ENCODE measurements at places on chromosomes 11 and 22. TPM values are rescaled to one million over a fixed set of nuclear protein-coding genes. Genes with fewer than 3 reads are reported as not detected.

Gene IL17RA
- 38.8 TPM for total RNA-seq

Gene CRYBA4
- total RNA-seq = not detected

Gene C11orf58
- total RNA-seq = 142 TPM

Gene FXYD2
- 4.3 TPM for total RNA-seq

Gene TRPM5
- total RNA-seq = 0.07 TPM

Gene FOXRED2
- total RNA-seq = 4.2 TPM

Gene MAP6
- 0.30 TPM for total RNA-seq

GRCh38 chr11:65445604-65446445 lies 23.2 kb downstream of the NEAT1 start:
- no peaks in the 10 kb centered on the region for H3K27me3 ChIP-seq
- H3K36me3 ChIP-seq = peaks cover 29% of the 10 kb centered on the region
- H3K27ac ChIP-seq = no peak overlapping the region
- DNase-seq = no peak

GRCh38 chr22:46504584-46504983 lies 32.8 kb downstream of the CELSR1 start:
- H3K4me1 ChIP-seq = no peaks in the 10 kb centered on the region
- no peaks in the 10 kb centered on the region for H3K27me3 ChIP-seq
- no peak overlapping the region for H3K4me3 ChIP-seq

GRCh38 chr22:50339945-50340879 lies 2.9 kb upstream of the PPP6R2 start:
- H3K4me3 ChIP-seq = no peak overlapping the region
- no peaks in the 10 kb centered on the region for H3K27me3 ChIP-seq
- DNase-seq = no peak
- H3K4me1 ChIP-seq = peaks cover 19% of the 10 kb centered on the region
- no peaks in the 10 kb centered on the region for H3K36me3 ChIP-seq
- H3K27ac ChIP-seq = no peak overlapping the region

DNA sequence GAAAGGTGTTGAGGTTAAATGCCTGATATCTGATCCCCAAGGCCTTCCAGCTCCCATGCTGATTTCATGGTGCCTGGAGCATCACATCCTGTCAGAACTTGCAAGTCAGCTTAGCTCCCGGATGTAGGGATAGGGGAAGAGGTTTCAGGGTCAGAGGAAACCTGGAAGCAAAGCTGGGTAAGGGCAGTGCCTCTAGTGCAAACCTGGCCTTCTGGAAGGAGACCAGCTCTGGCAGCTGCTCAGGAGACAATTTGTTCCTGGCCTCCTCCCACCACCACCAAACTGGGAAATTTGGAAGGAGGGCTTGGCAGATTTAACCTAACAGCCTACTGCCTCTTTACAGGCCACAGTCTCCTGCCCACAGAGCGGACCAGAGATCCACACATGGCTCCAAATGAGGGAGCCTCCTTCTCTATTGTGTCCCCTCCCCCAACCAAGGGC lies 9.2 kb upstream of the TSKU start:
- no peak for DNase-seq
- H3K27ac ChIP-seq = no peak overlapping the region
- H3K36me3 ChIP-seq = no peaks in the 10 kb centered on the region
- no peak overlapping the region for H3K4me3 ChIP-seq
- no peaks in the 10 kb centered on the region for H3K27me3 ChIP-seq

DNA sequence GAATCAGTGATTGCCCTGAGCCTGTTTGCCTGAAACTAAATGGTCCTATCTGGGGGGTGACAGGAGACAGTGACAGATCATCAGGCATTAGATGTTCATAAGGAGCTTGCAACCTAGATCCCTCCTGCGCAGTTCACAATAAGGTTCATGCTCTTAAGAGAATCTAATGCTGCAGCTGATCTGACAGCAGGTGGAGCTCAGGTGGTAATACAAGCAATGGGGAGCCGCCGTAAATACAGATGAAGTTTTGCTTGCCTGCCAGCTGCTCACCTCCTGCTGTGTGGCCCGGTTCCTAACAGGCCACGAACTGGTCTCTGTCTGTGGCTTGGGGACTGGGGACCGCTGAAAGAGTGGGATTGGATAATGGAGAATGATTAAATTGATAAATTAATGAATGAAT lies 14.0 kb downstream of the NOX4 start:
- no peak for DNase-seq
- H3K4me3 ChIP-seq = no peak overlapping the region
- H3K27me3 ChIP-seq = no peaks in the 10 kb centered on the region
- no peak overlapping the region for H3K27ac ChIP-seq
- no peaks in the 10 kb centered on the region for H3K4me1 ChIP-seq

DNA sequence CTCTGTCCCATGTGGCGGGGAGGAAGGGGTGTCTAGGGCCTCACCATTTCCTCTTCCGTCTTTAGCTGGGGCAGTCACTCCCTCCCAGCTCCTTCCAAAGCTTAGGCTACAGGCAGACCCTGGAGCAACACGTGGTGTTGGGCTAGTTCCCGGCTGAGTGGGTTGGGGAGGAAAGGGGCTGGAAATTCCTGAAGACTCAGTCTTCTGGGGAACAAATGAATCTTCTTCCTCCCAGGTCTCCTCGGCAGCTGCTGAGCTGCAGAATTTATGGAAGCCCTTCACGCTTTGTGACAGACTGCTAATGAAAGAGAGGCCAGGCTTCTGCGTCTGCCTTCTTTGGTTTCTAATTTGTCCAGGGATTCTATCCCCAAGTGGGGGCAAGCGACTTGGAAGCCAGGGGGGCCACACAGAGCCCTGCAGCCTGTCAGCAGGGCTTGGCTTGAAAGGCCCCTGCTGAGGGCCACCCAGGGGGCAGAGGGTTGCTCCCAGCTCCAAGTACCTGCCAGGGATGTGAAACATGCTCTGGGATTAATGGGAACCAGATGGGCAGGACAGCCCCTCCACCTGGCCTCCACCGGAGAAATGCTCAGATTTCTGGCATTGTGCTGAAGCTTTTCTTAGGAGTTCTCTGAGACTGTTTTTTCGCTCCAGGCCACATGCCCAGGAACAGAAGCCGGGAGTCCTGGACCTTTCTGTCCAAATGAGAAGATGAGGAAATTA lies 123.1 kb downstream of the PKNOX2 start:
- no peaks in the 10 kb centered on the region for H3K4me1 ChIP-seq
- H3K36me3 ChIP-seq = no peaks in the 10 kb centered on the region
- peaks cover 35% of the 10 kb centered on the region for H3K27me3 ChIP-seq
- no peak for DNase-seq
- H3K27ac ChIP-seq = no peak overlapping the region

DNA sequence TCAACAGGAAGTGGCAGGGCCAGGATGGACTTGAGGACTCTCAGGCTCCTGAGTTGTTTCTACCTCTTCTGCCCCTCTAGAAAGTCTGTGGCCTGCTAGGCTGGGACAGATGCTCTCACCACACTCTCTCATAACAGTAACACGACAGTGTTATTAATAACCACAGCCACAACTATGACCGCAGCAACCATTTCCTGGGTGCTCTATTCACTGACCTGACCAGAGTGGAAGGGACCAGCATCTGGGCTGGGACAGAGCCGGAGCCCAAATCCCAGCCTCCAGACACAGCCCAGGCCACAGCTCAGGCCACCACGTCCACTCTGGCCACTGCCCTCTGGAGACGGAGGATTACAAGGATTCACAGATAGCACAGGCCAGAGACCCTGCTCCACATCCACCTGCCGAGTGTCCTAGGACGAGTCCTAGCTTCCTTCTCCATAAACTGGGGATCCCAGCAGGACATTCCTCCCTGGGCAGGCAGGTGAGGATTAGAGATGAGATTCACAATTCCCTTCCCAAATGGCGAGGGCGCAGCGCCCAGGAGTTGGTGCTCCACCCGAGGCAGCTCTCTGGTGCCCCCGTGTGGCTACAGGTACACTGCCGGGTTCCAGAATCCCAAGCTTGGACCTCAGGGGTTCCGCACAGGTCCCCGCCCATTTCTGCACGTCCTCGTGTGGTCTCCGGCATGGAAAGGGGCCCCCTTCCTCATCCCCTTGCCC lies 7.1 kb downstream of the PNPLA5 start:
- H3K4me3 ChIP-seq = no peak overlapping the region
- H3K27me3 ChIP-seq = peaks cover 76% of the 10 kb centered on the region
- DNase-seq = no peak

DNA sequence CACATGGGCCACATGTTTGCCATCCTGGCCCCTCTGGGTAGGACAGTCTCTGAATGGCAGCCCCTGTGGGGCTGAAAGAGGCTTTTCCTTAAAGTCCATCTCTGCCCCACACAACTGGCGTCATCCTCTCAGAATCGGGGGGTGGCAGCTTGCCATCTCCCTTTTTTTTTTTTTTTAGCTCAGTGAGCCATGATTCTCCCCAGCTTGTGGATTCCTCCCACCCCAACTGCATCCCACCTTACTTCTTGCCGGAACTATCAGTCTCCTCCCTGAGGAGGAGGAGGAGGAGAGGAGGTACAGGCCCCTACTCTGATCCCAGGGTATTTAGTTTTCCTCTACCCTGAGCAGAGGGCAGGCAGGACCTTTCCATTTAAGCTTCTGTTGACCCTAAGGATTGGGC lies 3.4 kb downstream of the DGKZ start:
- peaks cover 31% of the 10 kb centered on the region for H3K36me3 ChIP-seq
- peak overlapping the region; percentile 6 for H3K4me3 ChIP-seq

DNA sequence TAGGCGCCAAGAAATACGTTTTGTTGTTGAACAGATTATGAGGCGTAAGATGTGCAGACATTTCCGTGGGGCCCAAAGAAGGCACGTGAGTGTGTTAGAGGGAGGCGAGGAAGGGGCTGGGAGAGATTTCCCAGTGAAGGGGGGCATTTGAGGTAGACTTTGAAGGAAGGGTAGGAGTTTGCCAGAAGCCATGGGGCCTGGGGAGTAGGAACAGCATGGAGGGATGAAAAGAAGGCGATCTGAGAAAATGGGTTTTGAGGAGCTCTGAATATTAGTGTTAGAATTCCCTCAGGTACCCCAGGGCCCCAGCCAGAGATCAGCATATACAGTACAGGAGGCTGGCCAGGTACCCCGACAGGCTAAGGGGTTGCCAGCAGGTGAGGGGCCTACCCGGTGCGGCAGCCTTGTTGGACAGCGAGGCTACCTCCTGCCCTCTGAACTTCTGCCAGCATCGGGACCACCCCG lies 414 bp upstream of the MIEF1 start:
- H3K36me3 ChIP-seq = peaks cover 28% of the 10 kb centered on the region
- DNase-seq = no peak
- H3K4me1 ChIP-seq = peaks cover 10% of the 10 kb centered on the region
- H3K27ac ChIP-seq = peak overlapping the region; percentile 63

DNA sequence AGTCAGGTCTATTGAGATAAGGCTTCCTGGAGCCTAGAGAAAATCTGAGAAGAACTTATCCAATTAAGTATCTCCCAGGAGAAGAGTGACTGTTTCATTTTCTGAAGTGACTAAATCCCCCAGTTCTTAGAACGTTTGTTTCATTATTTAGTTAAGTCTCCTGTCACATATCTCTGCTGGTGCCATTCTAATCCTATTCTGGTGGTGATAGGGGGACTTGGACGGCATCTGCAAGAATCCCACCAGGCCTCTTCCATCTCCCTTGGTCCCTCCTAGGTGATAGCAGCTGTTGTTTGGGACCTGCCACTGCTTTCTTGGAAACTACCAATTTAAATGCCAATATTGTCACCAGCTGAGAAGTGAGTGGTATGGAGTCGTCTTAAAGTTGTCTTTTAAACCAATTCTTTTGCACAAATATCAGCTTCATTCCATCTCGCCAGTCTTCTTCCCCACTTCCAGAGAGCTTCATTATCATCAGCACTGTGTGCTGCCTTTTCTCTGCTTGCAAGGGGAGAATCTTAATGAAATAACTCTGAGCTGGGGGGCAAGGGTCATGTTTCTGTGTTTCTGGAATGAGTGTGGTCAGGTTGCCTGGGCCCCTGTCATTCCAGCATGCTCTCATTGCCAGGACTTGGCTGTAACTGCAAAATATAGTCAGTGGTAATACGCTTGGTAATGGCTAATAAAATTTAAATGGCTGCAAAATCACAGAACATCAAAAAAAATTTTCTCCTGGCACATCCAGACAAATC lies 104.8 kb downstream of the LDLRAD3 start:
- H3K4me1 ChIP-seq = no peaks in the 10 kb centered on the region
- H3K27ac ChIP-seq = no peak overlapping the region

GRCh38 chr11:82610671-82611070 lies 123.0 kb downstream of the FAM181B start:
- H3K4me1 ChIP-seq = no peaks in the 10 kb centered on the region
- H3K36me3 ChIP-seq = no peaks in the 10 kb centered on the region
- no peak overlapping the region for H3K4me3 ChIP-seq
- no peaks in the 10 kb centered on the region for H3K27me3 ChIP-seq
- DNase-seq = no peak
- H3K27ac ChIP-seq = no peak overlapping the region

GRCh38 chr11:44658506-44658850 lies 68.3 kb upstream of the TSPAN18 start:
- peaks cover 14% of the 10 kb centered on the region for H3K4me1 ChIP-seq
- peaks cover 27% of the 10 kb centered on the region for H3K27me3 ChIP-seq
- no peaks in the 10 kb centered on the region for H3K36me3 ChIP-seq
- no peak overlapping the region for H3K4me3 ChIP-seq

GRCh38 chr22:21714786-21715185 lies 20.8 kb downstream of the YPEL1 start:
- H3K36me3 ChIP-seq = no peaks in the 10 kb centered on the region
- H3K27ac ChIP-seq = no peak overlapping the region
- DNase-seq = no peak
- no peaks in the 10 kb centered on the region for H3K27me3 ChIP-seq
- H3K4me1 ChIP-seq = no peaks in the 10 kb centered on the region

DNA sequence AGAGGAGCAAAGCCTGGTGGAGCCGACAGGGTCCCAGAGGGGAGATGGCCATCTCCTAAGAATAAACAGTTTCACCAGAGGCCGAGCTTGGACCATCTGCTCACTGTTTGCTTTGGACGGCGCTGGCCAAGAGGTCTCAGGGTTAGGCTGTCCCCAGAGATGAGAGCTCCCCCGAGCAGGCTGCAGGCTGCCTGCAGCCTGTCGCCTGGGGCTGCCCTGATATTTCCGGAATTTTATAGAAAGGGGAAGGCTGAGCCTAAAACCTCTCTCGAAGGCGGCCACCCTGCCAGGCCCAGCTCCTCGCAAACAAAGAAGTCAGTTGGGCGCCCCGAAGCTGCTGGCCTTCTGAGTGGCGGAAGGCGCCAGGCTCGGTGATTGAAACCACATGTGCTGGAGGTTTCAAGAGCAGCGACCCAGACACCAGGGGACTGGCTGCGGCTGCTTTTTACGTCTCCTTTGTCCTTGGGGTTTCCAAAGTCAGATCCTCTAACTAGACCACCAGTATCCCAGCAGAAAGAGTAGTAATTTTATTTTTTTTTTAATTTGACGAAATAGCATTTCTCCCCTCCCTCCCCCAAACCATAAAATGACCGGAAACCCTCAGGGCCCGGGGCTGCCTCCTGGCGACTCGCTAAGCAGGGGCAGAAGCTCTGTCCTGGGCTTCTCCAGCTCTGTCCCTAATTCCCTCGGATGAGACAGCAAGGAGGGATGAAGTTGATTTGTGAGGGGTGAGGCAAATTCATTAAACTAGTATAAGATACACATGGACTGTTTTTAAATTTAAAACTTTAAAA lies 57.4 kb downstream of the CLMP start:
- no peak for DNase-seq
- no peak overlapping the region for H3K4me3 ChIP-seq
- peaks cover 3% of the 10 kb centered on the region for H3K4me1 ChIP-seq
- no peaks in the 10 kb centered on the region for H3K27me3 ChIP-seq
- H3K36me3 ChIP-seq = no peaks in the 10 kb centered on the region

Measured in T-cell (primary cell).